Stimulated activated CD8-positive, alpha-beta memory T cell treated with anti-CD3 and anti-CD28 coated beads, Interleukin-4, amount 100 ng/mL, for 1 hour (primary cell): ENCODE measurements at places on chromosomes 6 and 20.

- DNase-seq: no peak
Measured at GRCh38 chr6:82331031-82331773, 32.4 kb upstream of the TPBG start.

DNA sequence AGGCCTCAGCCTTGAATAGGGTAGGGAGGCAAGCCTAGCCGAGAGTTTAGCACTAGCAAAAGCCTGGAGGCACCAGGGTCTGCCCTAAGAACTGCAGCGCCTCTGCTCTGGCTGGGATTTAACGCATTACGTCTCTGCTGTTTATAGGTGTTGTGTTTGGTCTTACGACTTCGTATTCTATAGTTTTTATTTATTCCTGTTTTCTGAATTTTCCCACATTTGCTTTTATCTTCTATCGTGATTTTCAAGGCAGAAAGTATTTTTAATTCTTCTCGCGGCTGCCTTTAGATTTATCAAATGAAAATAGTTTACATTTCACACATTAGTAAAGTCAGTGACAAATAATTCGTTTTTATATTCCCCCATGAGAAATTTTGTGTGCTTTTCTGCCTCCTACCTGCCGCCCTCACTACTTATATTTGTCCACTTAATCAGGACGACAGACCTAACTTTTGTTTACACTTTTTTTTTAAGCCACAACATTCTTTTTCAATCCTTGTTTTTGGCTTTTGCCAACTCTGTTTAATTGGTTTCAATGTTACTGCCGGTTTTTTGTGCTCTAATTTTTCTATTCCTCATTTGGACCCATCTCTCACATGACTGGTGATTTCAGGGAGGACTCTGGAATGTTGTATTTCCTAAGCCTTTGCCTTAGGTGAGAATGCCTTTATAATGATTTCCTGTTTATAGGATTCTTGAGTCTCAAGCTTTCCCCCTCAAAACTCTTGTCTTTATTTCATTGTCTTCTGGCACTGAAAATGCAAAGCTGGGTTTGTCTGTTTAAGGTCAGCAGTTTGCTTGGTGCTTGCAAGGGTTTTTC, 1.3 kb upstream of the LZTS3 start:
- no peak for DNase-seq

DNA sequence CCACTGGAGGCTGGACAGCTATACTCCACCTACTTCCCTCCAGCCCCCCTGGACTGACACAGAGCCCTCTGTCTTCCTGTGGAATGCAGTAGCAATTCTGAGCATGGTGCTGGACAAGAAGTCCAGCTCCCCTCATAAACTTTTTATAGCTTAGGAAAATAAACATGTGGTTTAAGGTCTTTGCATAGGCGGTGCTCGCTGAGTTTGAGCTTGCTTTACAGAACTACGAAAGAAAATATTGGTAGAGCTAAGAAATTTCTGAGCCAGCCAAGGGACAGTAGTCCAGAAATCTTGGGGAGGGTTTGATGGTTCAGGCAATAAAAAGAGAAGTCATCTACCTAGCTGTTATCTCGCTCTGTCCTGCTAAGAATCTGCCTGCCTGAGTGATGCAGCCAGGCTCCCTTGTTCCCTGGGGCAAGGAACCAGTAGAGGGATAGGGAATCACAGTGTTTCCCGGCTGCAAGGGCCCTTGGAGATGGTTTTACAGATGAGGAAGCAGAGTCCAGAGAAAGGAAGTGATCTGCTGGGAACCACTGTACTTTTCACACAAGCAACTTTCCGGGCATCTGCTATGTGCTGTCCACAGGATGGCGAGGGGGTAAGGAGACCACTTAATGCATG, 343.4 kb downstream of the CDC5L start:
- no peak for DNase-seq

DNA sequence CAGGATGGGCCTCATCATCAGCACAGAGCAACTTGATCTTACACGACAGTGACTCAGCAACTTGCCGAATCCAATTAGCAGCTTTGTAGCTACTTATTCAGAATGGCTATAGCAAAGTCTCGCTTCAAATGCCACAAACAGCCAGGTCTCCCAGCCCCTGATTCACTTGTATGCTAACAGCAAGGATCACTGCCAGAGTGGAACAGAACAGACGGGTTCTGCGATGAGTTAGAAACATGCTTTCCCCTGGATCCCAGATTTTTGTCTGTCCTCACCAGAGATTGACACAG, 254.4 kb downstream of the NRN1 start:
- DNase-seq: no peak

DNA sequence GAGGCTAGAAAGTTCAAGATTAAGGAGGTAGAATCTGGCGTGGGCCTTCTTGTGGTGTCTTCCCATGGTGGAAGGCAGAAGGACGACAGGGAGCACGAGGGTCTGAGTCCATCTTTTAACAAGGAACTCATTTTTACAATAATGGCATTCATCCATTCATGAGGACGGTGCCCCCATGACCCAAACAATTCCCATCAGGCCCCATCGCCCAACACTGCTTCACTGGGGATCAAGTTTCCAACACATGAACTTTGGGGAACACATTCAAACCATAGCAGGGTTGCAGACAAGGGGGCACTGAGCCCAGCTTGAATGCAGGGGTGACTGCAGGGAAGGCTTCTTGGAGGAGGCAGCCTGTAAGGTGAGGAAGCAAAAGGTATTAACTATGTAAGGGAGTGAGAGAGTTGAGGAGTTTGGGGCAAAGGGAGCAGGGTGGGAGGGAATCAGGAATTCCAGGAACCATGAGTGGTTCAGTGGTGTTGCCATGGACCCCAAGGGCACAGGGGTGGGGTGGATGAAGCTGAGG, 5.5 kb downstream of the RAB44 start:
- no peak for DNase-seq

- DNase-seq: no peak
Measured at GRCh38 chr20:1933465-1933870, 38.3 kb downstream of the SIRPA start.

GRCh38 chr20:62822788-62823651, 6.2 kb downstream of the COL9A3 start:
- no peak for DNase-seq

GRCh38 chr20:50321797-50322480, 131.3 kb downstream of the CEBPB start:
- DNase-seq: no peak

DNA sequence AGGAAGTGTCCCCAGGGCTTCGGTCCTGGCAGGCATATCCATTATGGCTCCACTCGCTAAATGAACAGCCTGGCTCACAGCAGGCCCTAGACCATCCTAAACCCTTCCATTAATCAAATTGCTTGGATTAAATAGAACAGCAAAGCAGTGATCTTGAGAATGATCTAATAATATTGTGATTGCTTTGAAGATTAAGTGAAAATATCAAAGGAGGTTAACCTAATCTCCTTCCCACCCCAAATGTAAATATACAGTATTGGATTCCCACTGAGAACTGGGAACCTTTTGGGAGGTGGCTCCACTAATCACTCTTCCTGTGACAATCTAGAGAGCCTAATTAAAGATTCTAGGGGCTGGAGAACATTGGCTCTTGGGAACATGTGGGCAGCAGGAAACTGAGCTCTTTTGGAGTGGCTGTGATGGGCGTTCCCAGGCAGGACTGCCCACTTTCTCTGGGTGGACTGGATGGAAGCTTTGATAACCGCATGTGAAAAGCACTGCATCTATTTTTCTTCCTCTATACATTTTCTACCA, 68.3 kb upstream of the FRMD1 start:
- no peak for DNase-seq

DNA sequence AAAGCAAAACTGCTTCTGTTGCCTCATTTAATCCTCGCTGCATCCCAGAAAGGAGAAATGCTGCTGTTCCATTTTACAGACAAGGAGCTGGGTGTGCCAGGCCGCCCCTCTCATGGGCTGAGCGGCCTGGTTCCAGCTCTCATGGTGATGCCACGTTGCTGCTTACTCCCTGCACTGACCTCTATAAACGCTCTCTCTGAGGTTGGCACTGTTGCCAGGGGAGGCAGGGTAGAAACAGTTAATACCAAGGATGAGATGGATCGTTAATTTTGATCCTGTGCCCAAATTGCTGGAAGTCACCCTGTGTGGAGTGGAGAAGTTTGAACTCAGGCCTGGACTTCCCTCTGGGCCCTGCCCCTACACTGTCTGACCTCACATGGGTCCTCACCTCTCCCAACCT, 25.6 kb downstream of the SIRPA start:
- no peak for DNase-seq

DNA sequence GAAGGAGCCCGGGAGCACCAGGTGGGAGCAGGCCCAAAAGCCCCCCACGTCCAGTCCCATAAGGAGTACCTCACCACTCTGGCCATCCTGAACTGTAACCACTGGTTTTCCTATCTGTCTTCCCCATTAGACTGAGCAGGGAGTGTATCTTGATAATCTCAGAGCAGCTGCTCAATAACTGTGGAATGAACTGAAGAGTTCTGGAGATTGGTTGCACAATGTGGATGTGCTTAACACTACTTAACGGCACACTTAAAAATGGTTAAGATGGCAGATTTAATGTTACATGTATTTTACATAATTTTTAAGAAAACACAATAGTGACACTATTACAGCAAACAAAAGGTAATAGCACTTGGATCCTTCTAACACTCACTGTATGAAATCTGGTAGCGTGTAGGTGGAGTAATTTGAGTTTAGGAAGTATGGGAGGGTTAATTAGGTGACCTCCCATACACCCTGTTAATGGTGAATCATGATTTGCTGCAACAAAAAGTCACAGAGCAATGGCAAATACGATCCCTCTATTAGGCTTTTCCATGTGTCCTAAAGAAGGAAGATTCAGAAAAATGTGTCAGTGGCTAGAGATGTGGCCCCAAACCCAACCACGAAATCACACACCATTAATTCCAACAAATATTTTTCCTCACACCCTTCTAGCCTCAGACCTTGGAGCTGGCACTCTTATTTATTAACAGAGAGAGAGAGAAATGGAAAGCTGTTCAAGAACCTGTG, 18.4 kb downstream of the TRAM2 start:
- no peak for DNase-seq

DNA sequence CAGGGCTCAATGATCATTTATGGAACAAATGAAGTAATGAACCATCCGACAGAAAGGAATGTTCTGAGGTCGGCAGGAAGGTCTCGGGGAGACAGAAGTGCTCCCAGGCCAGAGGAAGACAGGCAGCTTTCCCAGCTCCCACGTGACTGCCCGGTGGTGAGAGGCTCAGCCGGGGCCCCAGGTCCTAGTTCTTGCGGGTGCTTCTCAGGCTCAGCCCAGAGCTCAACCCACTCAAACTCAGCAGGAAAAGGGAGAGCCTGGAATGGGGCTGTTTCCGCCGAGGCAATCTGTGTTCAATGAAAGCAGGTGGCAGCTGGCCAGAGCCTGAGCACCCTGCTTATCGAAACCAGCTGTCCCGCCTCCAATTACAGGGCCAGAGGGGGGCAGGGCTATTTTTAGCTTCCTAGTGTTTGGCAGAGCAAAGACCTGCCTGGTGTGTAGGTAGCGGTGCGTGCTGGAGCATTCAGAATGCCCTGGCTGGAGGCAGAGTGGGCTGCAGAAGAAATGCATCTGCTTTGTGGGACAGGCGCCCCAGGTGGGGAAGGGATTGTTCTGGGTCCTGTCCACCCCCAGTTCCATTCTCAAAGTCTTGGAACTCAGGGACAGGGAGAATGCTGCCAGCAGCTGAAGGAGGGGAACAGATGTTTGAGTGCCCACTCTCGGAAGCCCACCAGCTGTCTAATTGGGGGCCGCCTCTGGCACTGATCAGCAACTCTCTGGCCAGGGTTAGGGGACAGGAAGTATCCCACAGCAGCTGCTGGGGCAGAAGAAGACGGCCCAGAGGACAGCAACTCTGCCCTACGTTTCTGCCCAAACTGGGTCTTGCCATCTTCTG, 145.1 kb downstream of the PREX1 start:
- DNase-seq: no peak
